ENCODE measurements at places on chromosomes 7 and 10.

- DNase-seq, result no peak
Measured at GRCh38 chr7:45239486-45239885, 81.9 kb downstream of the RAMP3 start.

GRCh38 chr7:47026780-47027361 lies 555.0 kb downstream of the TNS3 start:
- no peak for DNase-seq

DNA sequence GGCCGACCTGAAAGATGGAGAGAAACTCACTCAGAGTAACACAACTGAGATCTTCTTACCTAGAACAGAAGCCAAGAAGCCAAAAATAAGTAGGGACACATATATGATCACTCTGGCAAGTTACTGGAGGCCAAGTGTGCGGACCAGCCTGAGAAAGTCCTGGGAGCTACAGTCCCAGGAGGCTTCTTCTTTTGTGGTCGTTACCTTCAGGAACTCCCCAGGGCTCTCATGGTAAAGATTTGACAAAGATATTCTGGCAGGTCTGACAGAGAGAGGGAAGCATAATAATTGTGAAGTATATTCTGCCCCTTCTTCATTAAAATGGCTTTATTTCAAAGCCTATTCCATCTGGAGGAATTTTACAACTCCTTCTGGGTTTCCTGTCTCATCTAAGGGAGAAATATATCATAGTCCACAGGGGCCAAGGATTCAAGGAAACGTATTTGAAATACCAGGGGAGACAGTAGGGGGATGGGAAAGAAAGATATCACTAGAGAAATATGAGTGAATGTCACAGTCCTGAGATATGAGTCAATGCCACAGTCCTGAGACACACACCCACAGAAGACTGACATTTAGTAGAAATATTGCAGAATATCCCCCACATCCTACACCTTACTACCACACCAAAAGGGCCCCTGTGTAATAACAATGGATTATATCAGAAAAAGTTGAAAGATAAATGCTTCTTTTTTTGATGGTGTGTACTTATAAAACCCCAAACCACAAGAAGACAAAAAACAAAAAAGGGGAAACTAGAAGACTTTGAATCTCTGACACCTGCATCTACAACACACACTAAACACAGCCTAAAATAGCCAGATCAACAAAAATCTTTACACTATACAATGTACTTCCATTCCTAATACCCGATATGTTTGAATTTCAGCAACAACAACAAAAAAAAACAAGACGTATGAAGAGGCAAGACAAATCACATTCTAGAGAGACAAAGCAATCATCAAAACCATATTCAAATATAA lies 594.2 kb upstream of the NRG3 start:
- no peak for DNase-seq

GRCh38 chr10:4195213-4195612 lies 410.2 kb upstream of the KLF6 start:
- no peak for DNase-seq

DNA sequence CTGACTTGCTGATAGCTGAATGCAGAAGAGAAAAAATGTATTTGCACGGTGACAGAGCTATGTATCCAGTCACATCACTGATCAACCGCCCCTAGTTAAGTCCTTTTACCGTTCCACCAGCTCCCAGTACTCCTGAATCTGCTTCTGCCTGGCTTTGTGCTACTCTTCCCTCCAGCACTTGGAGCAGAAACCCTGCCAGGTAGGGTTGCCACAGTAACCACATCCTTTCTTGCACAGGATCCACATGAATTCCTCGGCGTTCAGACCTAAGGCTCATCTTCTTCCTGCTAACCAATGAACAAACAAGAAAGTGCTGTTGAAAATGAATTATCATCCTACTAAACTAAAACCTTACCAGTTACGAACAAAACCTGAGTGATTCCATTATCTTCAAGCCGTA lies 52.0 kb upstream of the KCTD7 start:
- DNase-seq, result no peak

DNA sequence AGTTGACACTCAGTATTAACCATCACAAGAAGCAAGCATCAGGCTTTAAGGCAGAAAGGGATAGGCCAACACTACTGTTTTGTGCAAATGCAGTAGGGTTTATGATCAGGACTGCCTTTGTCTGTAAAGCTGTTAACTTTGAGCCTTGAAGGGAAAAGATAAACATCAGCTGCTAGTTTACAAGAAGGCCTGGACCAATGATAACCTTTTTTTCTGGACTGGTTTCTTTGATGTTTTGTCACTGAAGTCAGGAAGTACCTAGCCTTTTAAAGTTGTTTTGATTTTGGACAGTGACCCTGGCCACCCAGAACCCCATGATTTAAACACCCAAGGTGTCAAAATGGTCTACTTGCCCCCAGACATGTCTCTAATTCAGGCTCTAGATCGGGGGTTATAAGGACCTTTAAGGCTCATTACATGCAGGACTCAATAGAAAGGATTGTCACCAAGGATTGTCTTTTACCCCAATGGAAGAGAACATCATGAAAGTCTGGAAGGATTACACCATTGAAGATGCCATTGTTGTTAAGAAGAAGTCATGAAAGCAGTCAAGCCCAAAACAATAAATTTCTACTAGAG lies 50.1 kb downstream of the CROT start:
- DNase-seq, result no peak

DNA sequence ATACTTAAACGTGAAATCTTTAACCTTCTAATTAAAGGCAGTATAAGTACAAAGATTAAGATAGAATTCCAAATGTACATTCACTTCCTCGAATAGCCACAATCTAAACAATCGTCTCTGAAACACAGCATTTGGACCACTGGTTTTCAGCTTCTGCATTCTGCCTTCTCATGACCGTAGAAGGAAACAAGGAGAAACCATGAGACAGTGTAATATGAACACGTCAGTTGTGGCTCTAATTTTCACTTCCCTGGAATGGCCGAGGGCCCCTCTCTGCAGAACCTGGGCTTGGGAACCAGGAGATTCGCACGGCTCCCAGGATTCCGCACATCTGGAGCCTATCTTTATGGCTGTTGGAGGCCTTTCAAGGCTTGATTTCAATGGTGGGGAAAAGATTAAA lies 189.3 kb downstream of the KLF6 start:
- DNase-seq, result no peak

DNA sequence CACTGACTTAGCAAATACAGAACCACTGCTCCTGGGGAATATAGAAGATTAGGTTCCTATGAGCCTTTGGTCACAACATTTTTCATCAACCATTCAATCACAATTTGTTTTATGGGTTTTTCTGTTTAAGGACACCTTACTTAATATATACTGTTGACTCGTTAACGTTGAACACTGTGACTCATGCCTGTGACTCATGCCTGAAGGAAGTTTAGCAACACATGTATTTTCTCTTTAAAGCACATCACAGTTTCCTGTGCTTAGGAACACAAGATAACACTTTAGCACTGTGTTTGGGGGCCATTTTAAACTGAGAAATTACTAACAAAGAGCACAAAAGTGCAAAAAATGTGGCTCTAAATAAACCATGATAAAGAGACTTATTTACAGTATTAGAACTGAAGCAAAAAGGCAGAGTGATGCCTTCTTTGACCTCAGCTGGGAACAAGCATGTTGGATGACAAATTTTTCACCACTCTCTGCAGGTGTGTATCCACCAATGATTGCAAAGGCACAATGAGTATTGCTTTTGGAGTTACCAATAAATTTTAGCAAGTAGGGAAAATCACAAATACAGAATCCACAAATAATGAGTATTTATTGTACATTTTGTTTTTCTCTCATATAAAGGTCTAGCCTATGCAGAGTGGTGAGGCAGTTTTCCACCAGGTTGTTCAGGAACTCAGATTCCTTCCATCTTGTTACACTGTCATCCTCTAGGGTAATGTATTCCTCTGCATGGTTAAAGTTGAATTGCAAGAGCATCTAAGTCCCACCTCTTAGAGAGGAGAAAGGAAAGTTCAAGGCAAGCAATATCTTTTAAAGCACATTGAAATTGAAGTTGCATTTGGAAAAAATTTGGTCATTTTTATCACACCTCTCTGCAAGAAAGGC lies 7.3 kb downstream of the FGFBP3 start:
- DNase-seq, result no peak

- DNase-seq, result no peak
Measured at GRCh38 chr7:82677493-82677892, 233.9 kb upstream of the CACNA2D1 start.

DNA sequence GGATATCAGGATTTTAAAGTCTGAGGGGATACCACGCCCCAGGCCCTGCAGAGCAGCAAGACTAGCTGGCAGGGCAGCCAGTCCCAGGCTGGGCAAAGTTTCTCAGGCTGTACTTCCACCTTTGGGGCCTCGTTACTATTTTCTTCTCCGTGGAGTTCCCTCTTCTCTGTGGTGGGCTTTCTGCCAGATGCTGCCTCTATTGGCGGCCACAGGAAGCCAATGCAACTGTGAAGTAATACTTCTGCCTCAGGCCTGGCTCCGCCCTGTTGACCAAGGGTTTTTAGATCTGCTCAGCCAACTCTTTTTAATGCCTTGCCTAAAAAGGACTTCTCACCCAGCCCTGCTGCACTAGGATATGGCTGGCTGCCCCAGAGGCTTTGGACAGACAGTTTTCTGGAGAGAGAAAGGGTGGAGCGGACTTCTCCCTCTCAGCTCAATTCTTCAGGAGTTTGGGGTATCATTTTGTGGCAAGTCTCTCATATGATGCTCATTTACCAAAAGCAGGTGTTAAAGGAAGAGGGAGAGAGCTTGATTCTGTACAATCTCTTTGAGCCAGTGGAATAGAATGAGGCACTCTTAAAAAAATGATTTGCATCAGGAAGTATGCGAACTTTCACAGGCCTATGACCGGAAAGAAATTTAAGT lies 67.4 kb downstream of the HHEX start:
- DNase-seq, result peak; percentile 40

- DNase-seq, result no peak
Measured at GRCh38 chr10:22110761-22111160, 107.1 kb downstream of the EBLN1 start.

DNA sequence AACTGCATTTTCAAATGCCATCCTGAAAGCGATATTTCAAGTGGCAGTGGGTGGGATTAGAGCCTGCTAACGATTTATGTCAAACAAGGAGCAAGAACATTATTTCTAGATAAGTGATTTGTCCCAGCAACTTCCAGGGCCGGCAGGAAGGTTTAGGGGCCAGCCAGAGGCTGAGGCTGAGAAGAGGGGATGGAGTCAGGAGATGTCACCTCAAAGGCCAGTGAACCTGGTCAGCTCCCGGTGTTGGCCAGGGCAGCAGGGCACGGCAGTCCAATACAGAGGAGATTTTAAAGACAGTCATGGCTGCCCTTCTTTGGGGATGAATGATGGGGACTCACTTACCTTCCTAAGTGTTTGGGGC lies 105.7 kb upstream of the PPIF start:
- no peak for DNase-seq

GRCh38 chr7:154519229-154519628 lies 467.0 kb downstream of the DPP6 start:
- DNase-seq, result no peak

DNA sequence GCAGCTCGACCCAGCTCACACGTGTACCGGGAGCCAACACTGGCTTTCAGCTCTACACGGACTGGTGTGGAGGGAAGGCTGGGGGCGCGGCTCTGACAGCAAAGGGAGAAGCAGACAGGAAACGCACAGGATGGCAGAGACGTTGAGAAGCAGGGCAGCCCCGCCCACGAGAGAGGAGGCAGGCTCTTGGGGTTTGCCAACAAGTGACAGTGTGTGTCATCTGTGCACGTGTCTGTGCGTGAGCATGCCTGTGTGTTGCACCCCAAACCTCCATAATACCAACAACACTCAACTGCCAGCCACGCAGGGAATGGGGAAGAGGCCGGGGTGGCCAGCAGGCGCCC lies 64.4 kb upstream of the PDGFA start:
- DNase-seq, result no peak

GRCh38 chr10:83073472-83073871 lies 1065.8 kb upstream of the GHITM start:
- DNase-seq, result no peak

- no peak for DNase-seq
Measured at GRCh38 chr7:22287412-22287811, 69.5 kb downstream of the RAPGEF5 start.

- no peak for DNase-seq
Measured at GRCh38 chr10:97196223-97197029, 10.7 kb upstream of the SLIT1 start.

DNA sequence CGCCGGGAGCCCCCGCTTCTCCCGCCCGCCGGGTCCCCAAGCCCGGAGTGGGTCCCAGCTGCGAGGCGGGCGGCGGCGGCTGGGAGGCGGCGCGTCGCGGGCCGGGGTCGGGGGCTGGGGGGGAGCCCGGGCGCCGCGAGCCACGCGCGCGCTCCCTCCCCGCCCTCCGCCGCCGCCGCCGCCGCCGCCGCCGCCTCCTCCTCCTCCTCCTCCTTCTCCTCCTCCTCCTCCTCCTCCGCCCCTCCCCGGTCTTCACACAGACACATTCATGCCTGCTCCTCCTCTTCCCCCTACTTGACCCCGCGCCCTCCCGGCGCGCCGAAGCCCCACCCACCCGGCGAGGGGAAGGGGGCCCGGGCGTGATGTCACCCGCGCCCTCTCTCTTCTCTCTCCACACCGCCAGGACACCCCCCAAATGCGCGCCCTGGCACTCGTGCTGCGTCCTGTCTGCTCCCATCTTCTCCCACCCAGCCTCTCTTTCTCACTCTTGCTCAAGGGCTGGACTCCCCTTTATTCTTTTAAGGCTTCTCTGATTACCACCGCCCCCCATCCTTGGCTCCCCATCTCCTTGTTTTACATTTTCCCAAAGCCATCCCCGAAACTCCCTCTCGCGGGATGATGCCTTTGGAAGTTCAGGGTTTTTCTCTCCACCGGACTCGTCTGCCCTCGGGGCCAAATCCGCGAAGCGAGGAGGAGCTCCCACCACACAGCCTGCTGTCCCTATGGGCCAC lies 967 bp upstream of the GLI3 start:
- no peak for DNase-seq

DNA sequence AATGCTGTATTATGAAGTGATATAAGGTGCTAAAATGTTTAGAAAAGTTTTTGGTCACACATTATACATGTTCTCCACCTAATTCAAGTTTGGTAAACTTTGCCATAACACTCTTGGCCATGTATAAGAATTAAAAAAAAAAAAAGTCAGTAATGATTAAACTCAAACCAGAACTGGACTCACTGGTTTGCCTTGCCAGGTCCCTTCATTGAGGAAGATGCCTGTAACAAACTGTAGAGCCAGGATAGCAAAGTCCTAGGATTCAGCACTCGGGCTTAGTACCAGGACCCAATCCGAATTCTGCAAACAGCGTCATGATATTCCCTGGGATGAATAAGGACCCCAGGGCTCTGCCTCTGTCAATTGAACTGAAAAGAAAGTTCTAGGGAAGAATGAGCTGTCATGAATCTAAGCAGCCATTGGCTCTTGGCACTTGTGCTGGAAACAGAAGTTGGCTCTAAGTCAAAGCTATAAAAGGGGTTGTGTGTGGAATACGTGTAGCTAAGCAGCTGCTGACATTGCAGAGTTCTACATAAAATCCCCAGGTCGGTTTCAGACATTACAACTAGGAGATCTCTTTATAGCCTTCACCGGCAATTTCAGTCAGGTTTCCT lies 216.9 kb downstream of the C7orf25 start:
- no peak for DNase-seq

GRCh38 chr7:22640269-22640668 lies 86.7 kb upstream of the IL6 start:
- no peak for DNase-seq

Measured in left renal pelvis (tissue), 4 donors.